NCI-H460 (cell line): ENCODE measurements at places on chromosomes 1 and 21.

- no peak for DNase-seq
Measured at GRCh38 chr1:226372885-226373284, 35.0 kb downstream of the PARP1 start.

DNA sequence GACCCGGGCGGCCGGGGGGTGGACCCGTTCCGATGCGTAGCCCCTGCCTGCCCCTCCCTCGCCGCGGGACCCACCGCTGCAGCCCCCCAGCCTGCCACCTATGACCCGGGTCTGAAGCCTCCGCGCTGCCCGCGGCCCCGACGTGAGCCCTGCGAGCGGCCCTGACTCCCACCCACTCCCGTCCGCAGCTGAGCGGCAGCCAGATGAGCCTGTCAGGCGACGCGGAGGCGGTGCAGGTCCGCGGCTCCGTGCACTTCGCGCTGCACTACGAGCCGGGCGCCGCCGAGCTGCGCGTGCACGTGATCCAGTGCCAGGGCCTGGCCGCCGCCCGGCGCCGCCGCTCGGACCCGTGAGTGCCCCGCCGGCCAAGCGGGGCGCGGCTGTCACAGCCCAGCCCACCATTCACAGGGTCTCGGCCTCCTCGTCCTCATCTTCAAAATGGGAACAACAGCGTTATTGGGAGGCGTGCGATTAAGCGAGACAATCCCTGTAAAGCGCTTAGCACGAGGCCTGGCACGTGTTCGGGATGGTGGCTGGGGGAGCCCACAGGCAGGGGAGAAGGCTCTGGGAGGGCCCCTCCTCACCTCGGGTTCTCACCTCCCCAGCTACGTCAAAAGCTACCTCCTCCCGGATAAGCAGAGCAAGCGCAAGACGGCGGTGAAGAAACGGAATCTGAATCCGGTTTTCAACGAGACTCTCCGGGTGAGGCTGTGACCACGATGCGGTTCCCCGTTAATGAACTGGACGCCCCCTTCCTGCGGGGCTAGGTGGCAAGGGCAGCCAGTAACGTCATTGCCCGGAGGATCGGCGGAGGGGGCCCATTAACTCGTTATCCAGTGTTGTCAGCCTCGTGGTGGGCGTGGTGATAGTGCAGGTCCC lies 8.2 kb downstream of the SYTL1 start:
- no peak for DNase-seq

- no peak for DNase-seq
Measured at GRCh38 chr21:33286076-33286475, 19.9 kb downstream of the IL10RB start.

DNA sequence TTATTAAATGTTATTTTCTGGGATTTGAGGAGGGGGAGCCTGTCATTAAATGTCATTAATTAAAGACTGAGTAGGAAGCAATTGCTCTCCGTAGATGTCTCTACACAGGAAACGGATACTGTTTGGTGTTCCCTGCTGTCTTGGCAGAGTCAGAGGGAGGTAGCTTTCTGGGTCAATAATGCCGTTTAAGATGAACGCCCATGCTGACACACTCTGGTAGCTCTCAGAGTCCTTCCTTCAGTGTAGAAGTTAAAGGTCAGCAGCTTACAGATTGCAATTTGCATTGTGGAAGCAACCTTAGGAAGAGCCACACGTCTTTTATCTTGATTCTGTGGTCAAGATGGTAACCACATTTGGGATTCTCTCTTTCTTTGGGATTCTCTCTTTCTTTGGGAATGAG lies 257.5 kb downstream of the KIF26B start:
- DNase-seq: no peak

DNA sequence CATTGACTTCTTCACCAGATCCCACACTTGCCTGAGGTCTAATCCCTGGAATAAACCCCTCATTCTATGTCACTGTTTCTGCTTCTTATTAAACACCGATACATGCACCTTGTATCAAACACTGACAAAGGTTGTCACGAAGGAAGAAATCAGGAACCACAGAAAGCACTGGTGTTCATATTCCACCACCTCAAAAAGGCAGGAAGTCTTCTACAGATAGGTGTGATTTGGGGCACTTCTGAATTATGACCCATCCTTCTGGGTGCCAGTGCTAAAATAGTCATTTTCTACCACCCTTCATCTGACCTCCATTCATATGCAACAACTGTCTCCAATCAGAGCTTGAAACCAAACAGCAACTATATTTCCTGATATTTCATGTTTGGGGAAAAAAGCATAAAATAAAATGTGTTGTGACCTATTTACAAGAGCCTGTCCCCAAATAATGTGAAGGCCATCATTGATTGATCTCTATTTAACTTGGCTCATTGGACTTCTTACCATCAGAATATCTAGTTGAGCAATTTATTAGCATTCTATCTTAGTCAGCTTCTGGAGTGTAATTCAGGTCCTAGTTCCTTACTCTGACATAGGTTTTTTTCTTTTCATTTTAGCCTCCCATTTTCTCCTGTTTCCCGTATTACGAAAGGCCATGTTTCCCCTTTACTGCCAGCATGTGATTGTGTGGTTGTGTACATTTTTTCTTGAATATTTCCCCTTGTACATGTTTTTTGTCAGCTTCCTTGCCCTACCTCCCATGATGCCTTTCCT lies 43.1 kb downstream of the DUSP10 start:
- no peak for DNase-seq
